Stimulated activated naive CD8-positive, alpha-beta T cell treated with anti-CD3 and anti-CD28 coated beads, Interleukin-15, amount 100 ng/mL, for 72 hours (primary cell): ENCODE measurements at places on chromosomes 6 and 20.
A peak's percentile ranks its signal among the peaks of the same experiment; 100 is the strongest.

- no peak for DNase-seq
These were observed 158.7 kb downstream of the RNGTT start for GRCh38 chr6:88804701-88805100.

GRCh38 chr6:41964201-41964887 is 22.7 kb upstream of the CCND3 start:
- no peak for DNase-seq

DNA sequence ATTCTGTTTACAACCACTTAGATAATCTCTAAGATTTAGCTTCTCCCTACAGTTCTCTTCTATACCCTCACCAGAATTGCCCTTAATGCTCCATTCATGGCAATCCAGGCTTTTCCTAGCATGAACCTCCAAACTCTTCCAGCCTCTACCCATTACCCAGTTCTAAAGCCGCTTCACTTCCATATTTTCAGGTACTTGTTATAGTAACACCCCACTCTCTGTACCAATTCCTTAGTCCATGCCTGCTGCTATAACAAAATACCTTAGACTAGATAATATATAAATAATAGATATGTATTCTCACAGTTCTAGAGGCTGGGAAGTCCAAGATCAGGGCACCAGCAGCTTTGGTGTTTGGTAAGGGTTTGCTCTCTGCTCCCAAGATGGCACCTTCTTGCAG is 16.5 kb upstream of the TRERF1 start:
- DNase-seq = no peak

- no peak for DNase-seq
These were observed 634.4 kb upstream of the MMS22L start for GRCh38 chr6:97917369-97917768.

- peak; percentile 73 for DNase-seq
These were observed 39.0 kb upstream of the SLCO4A1 start for GRCh38 chr20:62603021-62603906.

GRCh38 chr20:34475979-34476736 is 40.1 kb upstream of the DYNLRB1 start:
- DNase-seq = no peak

DNA sequence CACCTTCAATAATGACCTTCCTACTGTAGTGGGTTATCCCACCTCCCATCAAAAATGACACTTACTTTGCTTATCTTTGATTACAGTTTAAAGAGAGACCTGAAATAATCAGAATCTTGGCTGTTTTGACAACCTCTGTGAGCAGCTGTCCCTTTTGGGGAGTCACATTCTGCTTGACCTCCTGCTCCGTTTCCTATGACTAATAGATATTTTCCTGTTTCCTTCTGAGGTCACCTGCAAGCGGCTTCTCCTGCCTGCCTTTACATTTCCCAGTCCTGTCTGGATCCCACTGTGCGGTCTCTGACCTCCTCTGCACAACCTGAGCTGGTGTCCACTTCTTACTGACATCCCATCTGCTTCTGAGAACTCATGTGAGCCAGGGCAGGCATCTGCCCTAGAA is 54.2 kb downstream of the TRAM2 start:
- DNase-seq = no peak

- DNase-seq = no peak
These were observed 35.2 kb downstream of the RAB22A start for GRCh38 chr20:58344741-58345140.

DNA sequence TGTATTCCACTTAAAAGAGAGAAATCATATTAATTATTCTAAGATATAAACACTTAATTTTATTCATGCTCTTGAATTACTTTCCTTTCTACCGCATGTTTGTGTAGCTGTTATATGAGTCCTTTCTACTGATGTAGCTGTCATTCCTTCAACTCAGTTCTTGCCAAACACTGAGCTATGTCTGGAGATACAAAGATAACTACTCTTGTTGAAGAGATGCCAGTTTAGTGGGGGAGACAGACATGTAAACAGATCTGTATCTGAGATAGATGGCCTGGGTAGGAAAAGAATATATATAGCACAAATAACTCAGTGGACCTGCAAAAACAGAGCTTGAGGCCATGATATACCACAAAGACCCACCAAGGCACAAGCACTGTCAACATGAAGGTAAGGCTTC is 157.3 kb downstream of the BTBD9 start:
- DNase-seq = no peak

- no peak for DNase-seq
These were observed 289.4 kb downstream of the CDC5L start for GRCh38 chr6:44676826-44677433.

DNA sequence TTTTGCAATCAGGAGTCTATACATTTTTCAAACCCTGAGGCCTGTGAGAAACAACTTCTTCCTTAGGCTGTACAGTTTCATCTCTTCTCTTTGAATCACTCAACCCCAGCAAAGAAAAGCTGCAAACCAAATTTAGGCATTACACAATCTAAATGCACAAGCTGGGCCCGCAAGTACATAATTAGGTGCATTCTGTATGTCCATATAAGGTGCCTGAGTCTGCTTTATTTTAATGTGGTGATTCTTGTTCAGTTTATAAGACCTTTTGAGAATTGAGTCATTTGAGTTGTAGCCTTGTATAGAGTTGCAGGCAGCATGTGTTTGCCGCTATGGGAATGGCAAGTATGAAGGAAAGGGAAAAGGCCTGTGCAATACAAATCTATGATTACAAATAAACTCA is 709.6 kb upstream of the MARCKS start:
- DNase-seq = no peak

DNA sequence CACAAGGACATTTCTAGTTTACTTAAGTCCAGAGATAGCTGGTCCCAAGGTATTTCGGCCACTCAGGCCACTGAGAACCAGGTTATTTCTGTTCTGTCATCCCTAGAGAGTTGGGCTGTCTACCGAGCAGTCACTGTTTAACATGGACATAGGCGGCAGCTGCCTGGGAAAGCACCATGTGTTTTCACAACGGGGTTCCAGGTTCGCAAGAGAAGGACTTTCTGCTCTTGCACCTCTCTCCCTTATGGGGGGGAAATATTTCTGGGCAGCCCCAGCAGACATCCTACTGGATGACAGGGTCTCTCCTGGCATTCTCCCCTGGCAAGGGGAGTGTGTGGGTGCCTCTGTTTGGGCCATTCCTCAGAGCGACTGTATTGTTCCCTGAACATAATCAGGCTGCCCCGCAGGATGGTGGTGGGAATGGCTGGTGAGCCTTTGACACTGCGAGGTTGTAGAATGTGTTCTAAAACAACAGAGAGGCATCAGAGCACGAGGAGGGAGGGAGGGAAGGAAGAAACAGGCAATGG is 64.4 kb upstream of the DUSP22 start:
- DNase-seq = no peak

- DNase-seq = no peak
These were observed 69.2 kb downstream of the BFSP1 start for GRCh38 chr20:17461941-17462340.

GRCh38 chr6:136890986-136891385 is 31.1 kb upstream of the SLC35D3 start:
- DNase-seq = no peak

- no peak for DNase-seq
These were observed 151.1 kb downstream of the LRRC1 start for GRCh38 chr6:53945765-53946407.

DNA sequence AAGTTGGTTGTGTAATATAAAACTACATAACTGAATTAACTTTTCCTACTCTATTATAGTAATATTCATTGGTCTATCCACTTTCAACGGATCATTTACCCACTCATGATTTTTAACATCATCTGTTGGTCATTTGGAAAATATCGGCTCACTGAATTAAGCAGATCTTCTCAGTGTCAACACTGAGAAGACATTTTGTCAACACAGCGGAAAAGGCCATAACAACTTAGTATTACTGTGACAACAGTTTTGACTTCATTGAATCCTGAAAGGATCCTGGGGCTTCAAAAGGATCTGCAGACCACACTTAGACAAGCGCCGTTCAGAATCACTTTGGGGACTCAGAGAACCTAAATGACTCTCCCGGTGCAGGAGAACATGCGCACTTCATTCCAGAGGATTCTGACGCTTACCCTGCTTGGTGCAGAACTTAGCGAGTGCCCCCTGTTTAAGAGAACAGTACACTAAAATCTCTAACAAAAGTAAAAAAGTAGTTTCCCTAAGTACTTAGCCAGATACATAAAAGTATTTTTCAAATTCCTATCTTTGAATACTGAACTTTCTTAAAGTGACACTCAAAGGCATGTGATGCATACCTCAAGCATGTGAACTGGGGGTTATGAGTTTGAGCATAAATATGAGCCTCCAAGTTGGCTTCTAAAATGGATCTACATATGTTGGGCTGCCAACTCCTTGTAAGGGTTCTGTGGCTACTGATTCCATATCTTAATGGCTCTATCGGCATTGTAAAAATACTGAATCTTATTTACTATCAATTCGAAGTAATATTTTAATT is 4.0 kb downstream of the ZBTB2 start:
- DNase-seq = no peak
